ENCODE measurements at places on chromosomes 6 and 20.

- no peak for DNase-seq
These were observed 11.5 kb upstream of the GLP1R start for GRCh38 chr6:39037082-39037508.

DNA sequence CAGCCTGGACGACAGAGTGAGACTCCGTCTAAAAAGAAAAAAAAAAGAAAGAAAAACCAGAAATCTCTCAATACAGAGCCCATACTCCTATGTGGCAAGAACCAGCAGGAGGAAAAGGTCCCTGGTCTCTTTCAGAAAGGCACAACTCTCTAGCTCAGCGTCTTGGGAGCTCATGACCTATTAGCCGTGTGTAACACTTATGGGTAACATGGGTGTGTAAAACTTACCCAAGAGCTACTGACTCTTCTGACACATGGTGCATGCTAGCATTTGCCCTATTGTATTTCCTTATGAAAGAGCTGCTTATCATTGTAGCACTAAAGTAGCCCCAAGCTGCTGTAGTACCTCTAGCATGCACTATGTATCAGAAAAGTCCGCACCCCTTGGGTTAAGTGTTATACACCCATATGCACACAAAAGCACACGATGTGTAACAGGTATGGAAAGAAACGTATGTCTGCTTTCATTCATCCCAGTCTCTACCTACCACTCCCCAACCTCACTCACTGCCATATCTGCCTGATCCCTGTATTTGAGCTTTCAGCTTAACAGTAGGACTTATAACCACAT lies 85.4 kb downstream of the ZMYND8 start:
- no peak for DNase-seq

DNA sequence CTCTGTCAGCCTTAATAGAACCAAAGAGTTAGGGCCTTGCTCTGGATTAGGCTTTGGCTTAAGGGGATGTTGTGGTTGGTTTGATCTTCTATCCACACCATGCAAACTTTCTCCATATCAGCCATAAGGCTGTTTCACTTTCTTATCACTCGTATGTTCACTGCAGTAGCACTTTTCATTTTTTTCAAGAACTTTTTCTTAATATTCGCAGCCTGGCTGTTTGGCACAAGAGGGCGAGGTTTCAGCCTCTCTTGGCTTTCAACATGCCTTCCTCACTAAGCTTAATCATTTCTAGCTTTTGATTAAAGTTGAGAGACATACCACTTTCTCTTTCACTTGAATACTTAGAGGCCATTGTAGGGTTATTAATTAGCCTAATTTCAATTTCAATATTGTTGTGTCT lies 193.1 kb downstream of the NRN1 start:
- DNase-seq, result no peak

DNA sequence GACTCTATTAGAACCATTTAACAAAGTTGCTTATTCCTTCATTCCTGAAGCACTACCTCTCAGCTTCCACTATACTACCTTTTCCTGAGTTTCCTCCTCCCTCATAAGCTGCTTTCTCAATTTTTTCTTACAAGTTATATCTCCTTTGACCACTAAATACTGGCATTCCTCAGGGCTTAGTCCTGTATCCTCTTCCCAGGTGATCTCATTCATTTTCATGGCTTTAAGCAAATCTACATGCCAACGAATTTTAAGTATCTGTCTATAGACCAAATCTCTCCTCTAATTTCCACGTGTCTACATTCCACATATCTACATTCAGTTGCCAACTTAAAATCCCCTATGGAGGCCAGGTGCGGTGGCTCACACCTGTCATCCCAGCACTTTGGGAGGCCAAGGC lies 134.7 kb downstream of the BTBD9 start:
- DNase-seq, result no peak

GRCh38 chr6:11869672-11870340 lies 91.2 kb upstream of the ADTRP start:
- DNase-seq, result no peak

DNA sequence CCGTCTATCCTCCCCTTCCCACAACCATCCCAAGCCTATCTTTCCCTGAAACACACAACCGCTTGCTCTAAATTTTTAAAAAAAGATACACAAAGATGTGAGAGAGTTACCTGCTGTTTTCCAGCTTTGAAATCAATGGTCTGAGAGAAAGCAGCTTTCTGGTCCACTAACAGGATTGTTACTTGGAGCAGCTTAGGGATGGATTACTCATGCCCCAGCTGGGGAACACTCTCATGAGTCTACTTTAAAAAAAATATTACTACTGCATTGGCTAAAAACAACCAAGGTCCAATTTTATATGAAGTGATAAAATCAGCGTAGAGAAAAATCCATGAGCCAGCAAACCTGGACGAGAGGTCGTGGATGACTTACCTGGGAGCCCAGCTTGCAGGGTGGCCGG lies 29.6 kb upstream of the FOXC1 start:
- DNase-seq, result no peak

GRCh38 chr20:7770046-7770445 lies 170.2 kb downstream of the HAO1 start:
- DNase-seq, result no peak
